ENCODE measurements at places on chromosomes 2 and 18.
A peak's percentile ranks its signal among the peaks of the same experiment; 100 is the strongest.

DNA sequence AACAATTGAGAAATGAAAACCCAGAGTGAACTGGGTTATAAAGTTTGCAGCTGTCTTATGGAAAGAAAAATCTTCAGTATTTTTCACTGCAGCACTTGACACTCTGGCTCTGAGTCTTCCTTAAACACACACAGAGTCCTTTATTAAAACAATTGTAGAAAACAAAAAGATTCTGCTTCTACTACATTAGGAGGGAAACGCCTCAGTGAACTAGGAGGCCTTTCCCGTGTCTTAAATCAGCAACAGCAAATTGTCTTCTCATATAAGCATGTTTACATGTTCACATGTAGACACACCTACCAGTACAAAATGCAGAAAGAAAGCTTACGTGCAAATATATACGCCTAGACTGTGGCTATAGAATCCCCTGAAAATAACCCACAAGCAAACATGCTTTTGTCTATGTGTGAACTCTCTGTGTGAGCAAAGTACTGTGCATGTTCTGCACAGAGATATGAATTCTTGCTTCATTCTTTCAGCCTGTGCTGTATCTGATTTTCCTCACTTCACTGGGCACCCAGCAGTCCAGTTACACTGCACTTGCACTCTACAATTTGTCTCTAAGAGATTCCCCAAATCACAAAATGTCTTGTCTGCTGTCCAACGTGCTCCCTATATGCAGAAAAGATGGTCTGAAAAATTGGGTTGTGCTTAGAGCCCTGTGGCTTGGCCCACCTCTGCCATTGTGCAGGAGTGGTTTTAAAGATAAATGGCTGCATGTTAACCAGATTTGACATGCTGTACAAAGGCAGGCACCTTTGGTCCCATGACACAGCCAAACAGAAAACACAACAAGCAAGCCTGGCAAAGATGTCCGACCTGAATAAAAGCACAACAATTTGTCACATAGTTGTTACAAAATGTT is 24.5 kb downstream of the ZEB2 start:
- DNase-seq = no peak

GRCh38 chr2:37786854-37787253 is 115.4 kb upstream of the CDC42EP3 start:
- DNase-seq = no peak

- no peak for DNase-seq
Observed at GRCh38 chr2:237276716-237277490, 137.1 kb downstream of the COL6A3 start.

DNA sequence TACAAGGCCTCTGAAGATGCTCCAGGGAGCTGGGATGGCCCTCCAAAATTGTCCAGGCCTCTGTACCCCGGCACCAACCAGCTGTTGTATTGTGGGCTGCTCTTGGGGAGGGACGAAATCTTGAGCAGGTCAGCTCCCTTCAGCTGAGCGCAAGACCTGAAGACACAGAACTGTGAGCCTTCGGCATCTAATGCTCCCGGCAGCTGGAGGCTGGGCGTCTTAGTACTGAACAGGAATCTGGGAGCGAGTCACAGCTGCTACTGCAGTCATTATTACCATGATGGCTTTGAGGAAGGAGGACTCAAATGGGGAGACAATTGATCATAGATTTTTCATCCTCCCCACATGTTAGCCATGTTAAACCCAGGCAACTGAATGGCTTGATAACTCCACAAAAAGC is 83.0 kb upstream of the LTBP1 start:
- DNase-seq = no peak

GRCh38 chr2:235054475-235054874 is 102.7 kb downstream of the SH3BP4 start:
- DNase-seq = no peak

GRCh38 chr2:240877460-240878340 is 9.1 kb downstream of the AGXT start:
- DNase-seq = no peak

DNA sequence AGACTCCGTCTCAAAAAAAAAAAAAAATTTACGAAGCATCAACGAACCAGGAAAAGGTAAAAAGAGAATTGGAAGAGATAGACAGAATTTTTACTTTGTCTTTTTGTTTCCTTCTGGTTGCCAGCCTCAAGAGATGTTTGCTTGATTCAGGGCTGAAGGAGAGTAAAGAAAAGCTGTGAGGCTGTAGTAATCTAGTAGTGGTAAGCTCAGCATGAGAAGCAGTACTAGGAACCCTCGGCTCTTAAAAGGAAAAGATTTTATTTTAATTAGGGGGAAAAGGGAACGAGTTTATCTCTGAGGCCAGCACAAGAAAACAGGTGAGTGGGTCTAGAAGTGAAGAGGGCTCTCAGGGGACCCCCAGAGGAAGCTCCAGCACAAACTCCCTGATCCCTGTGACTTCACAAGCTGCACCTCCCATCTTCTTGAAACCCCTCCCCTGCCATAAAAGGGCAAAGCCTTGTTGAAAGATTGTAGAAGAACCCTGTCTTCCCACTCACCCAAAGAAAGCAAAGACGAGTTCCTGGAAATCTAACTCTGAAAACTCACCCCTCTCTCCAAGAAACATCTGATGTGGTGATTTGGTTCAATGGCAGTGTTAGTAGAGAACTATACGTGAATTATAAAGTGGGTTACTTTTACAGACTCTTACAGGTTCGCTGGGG is 8.6 kb downstream of the RBMS1 start:
- no peak for DNase-seq

DNA sequence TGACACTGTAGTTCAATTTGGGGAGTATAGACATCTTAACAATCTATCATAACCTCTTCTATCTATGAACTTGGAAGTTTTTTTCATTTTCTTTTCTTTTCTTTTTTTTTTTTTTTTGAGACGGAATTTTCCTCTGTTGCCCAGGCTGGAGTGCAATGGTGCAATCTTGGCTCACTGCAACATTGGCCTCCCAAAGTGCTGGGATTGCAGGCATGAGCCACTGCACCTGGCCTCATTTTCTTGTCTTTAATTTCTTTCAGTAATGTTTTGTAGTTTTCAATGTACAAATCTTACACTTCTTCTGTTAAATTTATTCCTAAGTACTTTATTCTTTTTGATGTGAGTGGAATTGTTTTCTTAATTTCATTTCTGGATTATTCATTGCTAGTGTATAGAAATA is 14.6 kb downstream of the ASAP2 start:
- no peak for DNase-seq

- DNase-seq = no peak
Observed at GRCh38 chr2:164186591-164186990, 434.7 kb downstream of the GRB14 start.

GRCh38 chr18:1011349-1011748 is 106.7 kb downstream of the ADCYAP1 start:
- DNase-seq = no peak

DNA sequence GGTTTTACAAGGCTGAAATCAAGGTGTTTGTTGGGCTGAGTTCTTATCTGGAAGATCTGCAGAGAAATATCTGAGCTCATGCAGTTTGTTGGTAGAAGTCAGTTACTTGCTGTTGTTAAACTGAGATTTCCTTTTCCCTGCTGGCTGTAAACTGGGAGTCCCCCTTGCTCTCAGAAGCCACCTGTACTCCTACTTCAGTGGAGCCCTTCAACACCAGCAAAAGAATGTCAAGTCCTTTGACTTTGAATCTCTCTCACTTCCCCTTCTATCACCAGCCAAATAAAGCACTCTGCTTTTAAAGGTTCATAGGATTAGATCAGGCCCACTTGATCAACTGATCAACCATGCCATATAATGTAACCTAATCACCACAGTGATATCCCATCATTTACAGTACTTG is 252.2 kb upstream of the CDH7 start:
- DNase-seq = no peak

GRCh38 chr18:5297597-5297996 is 2.1 kb upstream of the ZBTB14 start:
- DNase-seq = no peak

DNA sequence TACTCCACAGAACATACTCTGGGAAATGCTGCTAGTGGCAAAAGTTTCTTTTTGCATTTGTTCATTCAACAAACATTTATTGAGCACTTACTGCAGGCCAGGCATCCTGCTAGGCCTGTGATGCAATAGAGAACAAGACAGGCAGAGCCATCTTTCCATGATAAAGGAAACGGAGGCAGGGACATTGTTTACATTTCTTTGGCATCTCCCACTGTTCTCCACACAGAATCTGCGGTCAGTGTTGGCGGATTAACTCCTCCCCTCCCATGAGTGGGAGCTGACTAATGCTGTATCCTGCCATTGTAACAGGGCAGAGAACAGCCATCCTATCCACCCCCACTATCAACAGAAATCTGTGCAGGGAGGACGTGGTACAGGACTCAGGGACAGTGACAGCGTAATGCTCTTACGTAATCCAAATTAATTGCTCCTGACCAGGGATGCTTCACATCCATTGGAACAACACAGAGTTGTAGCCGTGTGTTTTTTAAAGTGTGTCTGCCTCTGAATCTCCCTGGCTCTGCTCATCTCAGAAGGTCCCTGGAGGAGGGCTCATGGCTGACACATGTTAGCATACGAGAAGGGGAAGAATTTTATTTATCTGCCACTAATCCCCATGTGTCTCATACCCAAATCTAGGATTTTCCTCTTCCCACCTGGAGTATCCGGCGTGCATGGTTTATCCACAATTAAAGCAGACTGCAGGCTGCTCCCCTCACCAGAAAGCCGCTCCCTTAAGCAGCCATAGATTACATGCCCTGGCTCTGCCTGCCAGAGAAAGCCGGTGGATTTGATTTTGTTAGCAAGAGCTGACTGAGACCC is 32.3 kb downstream of the STEAP3 start:
- peak; percentile 91 for DNase-seq

DNA sequence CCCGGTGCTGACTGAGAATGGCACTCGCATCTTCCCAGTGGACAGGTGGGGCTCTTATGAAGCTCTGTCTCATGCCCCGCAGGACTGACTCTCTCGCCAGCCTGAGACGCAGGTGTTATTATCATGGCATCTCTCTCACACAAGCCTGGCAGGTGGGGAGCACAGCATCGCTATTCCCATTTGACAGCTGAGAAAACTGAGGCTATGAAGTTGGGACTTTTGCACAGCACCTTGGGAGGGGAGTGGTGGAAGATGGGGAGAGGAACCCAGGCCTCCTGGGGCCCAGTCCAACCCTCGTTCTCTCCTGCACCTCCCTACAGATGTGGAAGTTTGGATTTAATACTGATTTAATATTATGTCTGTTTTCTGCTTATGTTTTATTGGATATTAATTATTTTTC is 9.0 kb upstream of the NTSR2 start:
- DNase-seq = no peak

GRCh38 chr2:6866275-6866671 is 566 bp upstream of the CMPK2 start:
- peak; percentile 9 for DNase-seq

GRCh38 chr2:222228054-222228453 is 70.7 kb downstream of the PAX3 start:
- no peak for DNase-seq

Data from astrocyte of the cerebellum (primary cell).